ENCODE measurements at places on chromosomes 16 and 17.

DNA sequence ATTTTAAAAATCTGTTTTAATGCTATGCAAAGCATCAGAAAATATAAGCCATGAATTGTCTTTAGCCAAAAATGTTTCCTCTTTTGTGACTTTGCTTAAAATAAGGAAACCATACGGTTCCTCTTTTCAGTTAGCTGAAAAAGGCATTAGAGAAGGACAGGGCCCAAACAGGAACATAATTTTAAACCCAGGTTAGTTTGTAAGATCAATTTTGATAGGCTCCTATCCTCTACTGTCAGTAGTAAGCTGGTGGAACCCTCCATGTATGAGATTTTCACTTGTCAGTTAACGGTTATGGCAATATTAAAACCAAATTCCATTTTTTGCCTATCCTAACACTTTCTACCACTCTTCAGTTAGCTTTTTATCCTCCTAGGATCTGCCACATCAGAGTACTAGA, 4.3 kb downstream of the EVI2B start:
- no peak for DNase-seq

GRCh38 chr17:14792746-14793145, 472.4 kb downstream of the PMP22 start:
- peak; percentile 60 for DNase-seq

GRCh38 chr17:40025991-40026815, 11.0 kb downstream of the CSF3 start:
- DNase-seq: no peak

DNA sequence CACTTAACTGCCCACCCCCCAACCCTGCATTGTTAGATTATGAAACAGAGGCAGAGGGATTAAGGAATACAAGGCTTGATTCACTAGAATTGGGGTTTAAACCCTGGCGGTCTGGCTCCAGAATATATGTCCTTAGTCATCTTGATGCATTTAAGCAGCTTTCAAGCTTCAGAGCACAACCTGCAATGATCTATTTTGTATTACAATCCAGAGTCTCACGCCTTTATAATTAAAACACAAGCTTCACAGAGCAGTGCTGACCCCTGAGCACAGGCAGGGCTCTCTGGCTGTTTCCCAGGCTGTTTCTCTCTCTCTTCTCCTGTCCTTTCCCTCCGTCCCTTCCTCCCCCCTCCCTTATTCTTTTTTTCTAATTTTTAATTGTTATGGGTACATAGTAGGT, 209.1 kb downstream of the SPECC1 start:
- DNase-seq: no peak

- DNase-seq: peak; percentile 84
These were observed at the start of gene CUEDC1 for GRCh38 chr17:57955183-57955931. Gene CUEDC1 (minus strand): TSS chr17:57955412. CDS start chr17:57885564, 69,848 bp downstream.

- DNase-seq: no peak
These were observed 223.2 kb downstream of the C16orf78 start for GRCh38 chr16:49596648-49597291.

DNA sequence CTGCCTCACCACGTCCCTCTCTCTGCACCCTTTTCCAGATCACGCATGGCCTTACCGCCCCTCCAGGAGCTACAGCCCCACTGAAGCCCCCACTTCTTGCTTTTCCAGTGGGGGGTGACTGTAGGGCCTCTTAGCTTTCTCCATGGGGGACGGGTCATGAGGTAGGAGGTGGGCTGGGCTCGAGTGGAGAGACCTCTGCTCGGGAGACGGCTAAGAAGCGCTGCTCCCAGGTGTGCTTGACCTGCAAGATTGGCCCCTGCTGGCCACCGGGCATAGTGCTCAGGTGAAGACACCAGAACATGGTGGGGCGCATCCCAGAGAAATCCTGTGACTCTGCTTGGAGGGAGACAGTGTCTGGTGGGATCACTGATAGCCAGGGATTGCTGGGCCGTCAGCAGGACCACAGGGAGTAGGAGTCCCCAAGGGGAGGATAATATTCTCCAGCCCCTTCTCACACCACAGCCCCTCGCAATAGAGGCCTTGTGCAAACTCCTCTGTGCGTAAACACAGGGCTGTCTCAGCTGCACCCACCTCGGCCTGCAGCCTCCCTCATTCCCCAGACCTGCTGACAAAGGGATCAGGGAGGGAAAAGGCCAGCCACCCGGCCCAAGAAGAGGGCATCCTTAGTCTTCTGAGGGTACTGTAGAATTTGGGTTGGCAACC, 8.9 kb upstream of the GALK1 start:
- peak; percentile 54 for DNase-seq

GRCh38 chr16:20773679-20774078, 9.9 kb downstream of the ACSM3 start:
- no peak for DNase-seq

DNA sequence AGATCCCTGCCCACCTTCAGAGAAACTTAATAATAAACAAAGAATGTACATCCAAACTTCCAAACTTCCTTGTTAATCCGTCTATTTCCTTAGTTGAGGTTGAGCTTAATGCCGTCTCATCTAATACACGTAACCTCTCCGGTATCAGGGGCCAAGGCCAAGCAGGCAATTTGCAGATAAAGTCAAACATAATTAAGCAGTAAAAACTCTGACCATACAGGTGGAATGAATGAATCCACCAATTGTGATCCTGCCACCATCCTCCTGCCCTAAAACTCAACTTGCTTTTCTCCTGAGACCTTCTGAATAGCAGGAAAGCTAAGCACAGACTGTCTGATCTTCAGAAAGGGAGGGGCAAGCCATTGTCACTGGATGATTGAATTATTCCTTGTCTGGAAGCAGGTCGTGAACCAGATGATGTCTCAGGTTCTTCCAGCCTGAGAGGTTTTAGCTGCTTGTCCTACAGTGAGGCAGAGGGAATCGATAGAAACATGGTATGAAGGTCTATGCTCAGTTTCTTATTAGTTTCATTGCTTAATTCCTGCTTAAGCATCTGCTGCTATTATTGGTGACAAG, 1111.8 kb upstream of the EEF2KMT start:
- no peak for DNase-seq

DNA sequence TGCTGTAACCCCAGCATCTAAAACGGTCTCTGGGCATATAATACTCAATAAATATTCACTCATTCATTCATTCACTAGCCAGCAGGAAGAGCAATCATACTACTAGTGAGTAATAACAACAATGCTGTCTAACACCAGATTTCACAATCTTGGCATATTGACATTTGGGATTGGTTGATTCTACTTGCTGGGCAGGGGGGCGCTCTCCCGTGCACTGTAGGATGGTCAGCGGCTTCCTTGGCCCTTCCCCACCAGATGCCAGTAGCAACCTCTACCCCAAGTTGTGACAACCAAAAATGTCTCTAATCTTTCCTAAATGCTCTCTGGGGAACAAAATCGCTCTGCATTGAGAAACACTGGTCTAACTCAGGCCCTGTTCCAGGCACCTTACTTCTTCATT, 20.7 kb downstream of the WFDC1 start:
- no peak for DNase-seq

DNA sequence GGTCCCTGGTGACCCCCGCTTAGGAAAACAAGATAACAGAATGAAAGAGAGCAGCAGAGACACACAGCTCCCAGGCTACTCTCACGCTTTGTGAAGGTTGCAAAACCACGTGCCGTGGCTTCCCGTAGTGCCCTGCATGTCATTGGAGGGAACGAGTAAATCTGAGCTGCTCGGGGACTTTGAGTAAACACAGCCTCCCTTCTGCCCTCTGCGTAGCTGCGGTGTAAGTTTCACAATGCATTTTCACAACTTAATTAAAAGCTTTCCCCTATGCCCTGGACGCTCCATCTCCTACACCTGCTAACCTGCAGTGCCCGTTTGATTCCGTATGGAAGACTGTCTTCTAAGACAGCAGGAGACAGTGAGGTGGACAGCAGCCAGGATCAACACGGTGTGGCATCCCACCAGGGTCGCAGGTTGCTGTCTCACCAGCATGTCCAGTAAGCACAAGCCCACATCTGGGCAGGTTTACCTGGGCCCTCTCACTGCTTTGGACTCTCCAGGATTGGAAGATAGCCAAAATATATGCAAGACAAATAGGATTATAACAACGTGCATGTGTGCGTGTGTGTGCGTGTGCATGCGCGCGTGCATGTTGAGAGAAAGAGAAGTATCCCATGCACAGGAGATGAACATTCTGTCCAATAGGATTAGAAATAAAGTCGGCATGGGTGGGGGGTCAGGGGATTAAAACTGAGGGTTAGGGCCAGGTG, 116.4 kb upstream of the RCVRN start:
- DNase-seq: peak; percentile 66

DNA sequence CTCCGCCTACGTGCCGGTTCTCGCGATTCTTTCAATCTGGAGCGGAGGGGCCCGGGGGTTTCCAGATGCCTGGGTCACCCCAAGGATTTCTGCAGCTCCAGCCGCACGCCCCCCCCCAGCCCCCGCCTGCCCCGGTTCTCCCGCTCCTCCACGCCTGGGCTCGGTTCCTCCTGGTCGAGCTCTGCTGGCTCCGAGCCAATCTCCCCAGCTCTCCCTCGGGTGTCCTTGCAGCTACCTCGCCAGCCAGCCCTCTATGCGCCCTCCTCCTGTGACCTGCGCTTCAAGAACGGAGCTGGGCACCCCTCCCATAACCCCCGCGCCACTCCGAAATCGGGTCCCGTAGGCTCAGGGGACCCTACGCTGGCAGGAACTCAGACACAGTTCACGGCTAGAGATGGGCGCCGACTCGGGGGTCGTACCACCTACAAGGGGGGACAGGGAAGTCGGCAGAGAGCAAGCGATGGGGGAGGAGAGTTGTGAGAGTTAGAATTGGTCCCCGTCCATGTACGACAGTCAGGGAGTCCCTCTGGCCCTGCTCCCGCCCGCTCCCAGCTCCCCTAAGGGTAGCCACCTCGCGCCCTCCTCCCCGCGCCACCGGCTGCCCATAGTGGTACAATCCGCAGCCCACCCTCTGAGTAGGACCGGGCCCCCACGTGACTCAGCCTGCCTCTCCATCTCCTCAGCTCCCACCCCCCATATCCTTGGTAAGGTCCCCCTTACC, 961 bp downstream of the FGF11 start:
- DNase-seq: peak; percentile 69

DNA sequence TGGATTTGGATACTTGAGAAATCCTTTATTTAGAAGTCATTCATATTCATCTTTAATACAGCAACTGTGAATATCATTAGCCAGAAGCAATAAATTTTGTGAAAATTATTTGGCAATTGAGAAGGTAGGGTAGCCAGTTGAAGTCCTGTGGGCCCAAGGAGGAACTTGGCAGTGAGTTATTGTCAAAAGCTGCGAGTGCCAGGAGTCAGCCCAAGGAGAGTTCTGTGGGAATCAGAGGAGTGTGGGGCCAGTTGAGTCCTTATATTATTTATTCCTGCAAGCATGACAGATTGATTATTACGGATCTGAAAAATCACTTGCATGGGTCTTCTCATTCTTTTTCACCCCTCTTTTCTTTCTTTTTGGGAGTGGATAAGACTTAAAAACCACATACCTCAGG, 38.3 kb downstream of the PRKCA start:
- no peak for DNase-seq

DNA sequence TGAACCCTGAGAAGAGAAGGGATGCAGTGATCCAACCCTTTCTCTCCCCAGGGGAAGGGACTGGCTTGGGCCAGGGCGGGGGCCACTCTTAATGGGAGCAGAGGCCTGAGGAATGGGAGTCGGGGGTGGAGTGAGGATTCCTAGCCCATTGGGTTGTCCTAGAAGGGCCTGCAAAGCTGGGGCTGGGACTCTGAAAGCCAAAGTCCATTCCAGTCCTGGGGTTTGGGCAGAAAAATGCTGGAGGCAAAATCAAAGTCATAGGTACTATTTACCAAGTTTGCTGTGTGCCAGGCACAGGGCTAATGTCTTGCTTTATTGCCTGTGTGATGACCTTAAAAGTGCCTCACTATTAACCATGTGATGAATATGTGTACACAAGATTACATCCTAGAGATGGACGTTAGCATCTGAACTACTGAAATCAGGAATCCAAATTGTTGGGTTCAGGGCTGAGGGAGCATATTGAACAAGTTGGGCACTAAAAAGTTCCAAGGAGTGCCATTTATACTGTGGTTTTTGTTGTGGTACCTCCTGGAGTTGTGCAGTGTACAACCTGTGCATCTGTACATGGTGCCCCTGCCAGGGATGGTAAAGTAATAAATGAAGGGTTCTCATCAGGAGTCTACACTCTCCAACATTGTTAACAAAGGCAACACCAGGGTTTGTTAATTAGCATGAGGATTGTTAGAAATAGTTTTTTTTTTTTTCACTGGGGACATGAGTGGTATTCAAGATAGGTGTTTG, 84.4 kb upstream of the NKD1 start:
- no peak for DNase-seq
